ENCODE measurements at places on chromosomes 13 and 19. TPM values are rescaled to one million over a fixed set of nuclear protein-coding genes. Genes with fewer than 3 reads are reported as not detected.
A peak's percentile ranks its signal among the peaks of the same experiment; 100 is the strongest.

The TEX101 gene
- not detected for total RNA-seq

The FLT1 gene
- total RNA-seq = 5.3 TPM

The SRRM5 gene
- 0.06 TPM for total RNA-seq

The CCDC9 gene
- 67.3 TPM for total RNA-seq

The STRN4 gene
- total RNA-seq = 26.4 TPM

The SYT5 gene
- total RNA-seq = 1.2 TPM

The OR7C1 gene
- not detected for total RNA-seq

The ZNF83 gene
- total RNA-seq = 13.7 TPM

The LYPD3 gene
- total RNA-seq = 0.53 TPM

DNA sequence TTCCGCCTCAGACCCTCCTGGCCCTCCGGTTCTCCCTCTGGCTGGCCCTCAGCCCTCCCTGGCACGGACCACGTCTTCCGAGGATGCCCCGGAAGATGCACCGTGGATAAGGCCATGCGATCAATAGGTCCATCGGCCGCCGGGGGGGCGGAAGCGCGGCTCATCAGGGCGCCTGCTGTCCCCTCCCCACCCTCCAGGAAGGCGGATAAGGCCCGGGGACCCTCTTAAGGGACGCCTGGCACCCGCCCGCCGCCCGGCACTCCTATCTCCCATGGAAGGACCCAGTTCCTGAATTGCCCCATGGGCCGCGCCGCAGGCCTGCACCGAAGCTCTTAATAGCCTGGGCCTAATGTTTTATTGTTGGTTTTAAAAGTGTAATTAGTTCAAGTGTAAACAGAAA lies 46.2 kb upstream of the TCF3 start:
- no peaks in the 10 kb centered on the region for H3K4me1 ChIP-seq
- H3K4me3 ChIP-seq = no peak overlapping the region
- no peaks in the 10 kb centered on the region for H3K27me3 ChIP-seq
- no peak overlapping the region for H3K27ac ChIP-seq

- H3K27me3 ChIP-seq = no peaks in the 10 kb centered on the region
- H3K36me3 ChIP-seq = no peaks in the 10 kb centered on the region
- H3K27ac ChIP-seq = no peak overlapping the region
- H3K4me3 ChIP-seq = no peak overlapping the region
- no peak for DNase-seq
- H3K4me1 ChIP-seq = no peaks in the 10 kb centered on the region
These were observed 435.0 kb upstream of the KLF12 start for GRCh38 chr13:74569251-74569650.

GRCh38 chr19:588093-588740 lies 1.5 kb upstream of the HCN2 start:
- H3K27ac ChIP-seq = no peak overlapping the region
- H3K36me3 ChIP-seq = peaks cover 1% of the 10 kb centered on the region
- DNase-seq = peak; percentile 30
- H3K4me1 ChIP-seq = peaks cover 3% of the 10 kb centered on the region

- no peaks in the 10 kb centered on the region for H3K27me3 ChIP-seq
- no peak overlapping the region for H3K4me3 ChIP-seq
- DNase-seq = peak; percentile 12
- no peaks in the 10 kb centered on the region for H3K36me3 ChIP-seq
These were observed 14.2 kb downstream of the KCNC3 start for GRCh38 chr19:50314724-50315708.

DNA sequence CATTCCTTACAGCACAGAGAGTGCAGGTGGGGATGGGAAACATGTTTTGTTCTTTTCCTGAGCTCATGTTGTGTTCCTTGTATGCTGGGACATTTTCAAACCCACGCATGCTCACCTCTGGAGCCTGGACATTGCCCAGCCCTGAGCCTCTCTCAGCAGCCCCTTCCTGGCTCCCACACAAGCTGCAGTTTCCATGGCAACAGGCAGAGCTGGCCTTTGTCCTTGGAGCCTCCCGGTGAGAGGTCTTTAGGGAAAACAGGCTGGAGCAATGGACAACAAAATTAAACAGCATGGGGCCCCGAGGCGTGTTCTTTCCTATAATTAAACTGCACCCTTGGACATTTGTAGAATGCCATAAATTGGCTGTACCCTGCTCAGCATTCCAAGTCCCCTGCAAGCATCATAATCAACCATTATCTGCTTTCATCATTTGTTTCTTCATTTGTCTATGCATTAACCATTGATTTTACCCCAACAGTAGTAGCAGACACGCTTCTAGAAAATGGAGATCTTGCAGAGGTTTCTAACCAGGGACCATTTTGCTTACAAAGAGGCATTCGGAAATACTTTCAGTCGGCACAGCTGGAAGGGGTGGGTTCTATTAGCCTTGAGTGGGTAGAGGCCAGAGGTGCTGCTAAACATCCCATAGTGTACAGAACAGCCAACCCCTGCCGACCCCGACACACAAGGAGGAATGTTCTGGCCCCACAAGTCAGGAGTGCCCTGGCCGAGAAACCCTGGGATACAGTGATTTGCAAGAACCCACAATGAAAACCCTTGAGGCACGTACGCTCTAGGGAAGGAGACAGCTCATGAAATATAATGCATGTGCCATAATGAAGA lies 133.4 kb upstream of the PEG3 start:
- DNase-seq = no peak
- no peaks in the 10 kb centered on the region for H3K36me3 ChIP-seq
- H3K27ac ChIP-seq = no peak overlapping the region

DNA sequence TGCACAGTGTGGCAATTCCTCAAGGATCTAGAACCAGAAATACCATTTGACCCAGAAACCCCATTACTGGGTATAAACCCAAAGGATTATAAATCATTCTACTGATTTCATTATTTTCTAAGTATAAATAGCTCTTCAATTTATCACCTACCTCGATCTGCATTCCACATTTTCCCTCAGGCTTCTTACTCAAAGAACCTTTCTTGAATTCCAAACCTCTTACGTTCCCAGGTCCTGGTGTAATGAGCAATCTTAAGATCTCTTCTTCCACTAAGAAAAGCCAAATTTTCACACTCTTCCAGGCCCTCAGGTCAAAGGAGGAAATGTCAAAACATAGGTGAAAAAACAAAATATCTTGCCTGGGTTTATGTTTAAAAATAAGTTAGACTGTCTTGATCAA lies 237.3 kb upstream of the GPC6 start:
- no peak for DNase-seq
- no peaks in the 10 kb centered on the region for H3K36me3 ChIP-seq
- no peaks in the 10 kb centered on the region for H3K4me1 ChIP-seq

- no peaks in the 10 kb centered on the region for H3K36me3 ChIP-seq
- H3K27me3 ChIP-seq = no peaks in the 10 kb centered on the region
- no peak overlapping the region for H3K4me3 ChIP-seq
- H3K27ac ChIP-seq = no peak overlapping the region
- DNase-seq = no peak
These were observed 19.6 kb downstream of the TMEM150B start for GRCh38 chr19:55305491-55305890.

DNA sequence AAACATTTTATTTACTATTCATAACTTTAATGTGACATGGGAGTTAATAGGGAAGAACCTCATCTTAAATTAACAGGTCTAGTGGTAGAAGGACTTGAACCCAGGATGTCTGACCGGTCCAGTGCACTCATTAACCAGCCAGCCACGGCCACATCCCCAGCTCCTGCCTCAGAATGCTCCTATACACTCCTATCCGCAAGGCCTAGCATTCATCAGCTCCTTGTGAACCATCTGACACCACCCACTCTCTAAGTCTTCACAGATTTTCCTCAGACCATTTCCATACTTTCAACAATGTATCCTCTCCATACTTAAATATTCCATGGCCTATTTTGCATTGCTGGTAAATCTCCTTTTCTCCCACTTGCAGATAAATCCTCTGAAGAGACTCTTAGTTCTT lies 98.3 kb downstream of the KLF12 start:
- no peaks in the 10 kb centered on the region for H3K36me3 ChIP-seq
- no peaks in the 10 kb centered on the region for H3K27me3 ChIP-seq

- no peak for DNase-seq
- H3K27me3 ChIP-seq = no peaks in the 10 kb centered on the region
- H3K4me1 ChIP-seq = no peaks in the 10 kb centered on the region
- no peak overlapping the region for H3K4me3 ChIP-seq
These were observed 21.2 kb upstream of the MYDGF start for GRCh38 chr19:4691373-4691772.

DNA sequence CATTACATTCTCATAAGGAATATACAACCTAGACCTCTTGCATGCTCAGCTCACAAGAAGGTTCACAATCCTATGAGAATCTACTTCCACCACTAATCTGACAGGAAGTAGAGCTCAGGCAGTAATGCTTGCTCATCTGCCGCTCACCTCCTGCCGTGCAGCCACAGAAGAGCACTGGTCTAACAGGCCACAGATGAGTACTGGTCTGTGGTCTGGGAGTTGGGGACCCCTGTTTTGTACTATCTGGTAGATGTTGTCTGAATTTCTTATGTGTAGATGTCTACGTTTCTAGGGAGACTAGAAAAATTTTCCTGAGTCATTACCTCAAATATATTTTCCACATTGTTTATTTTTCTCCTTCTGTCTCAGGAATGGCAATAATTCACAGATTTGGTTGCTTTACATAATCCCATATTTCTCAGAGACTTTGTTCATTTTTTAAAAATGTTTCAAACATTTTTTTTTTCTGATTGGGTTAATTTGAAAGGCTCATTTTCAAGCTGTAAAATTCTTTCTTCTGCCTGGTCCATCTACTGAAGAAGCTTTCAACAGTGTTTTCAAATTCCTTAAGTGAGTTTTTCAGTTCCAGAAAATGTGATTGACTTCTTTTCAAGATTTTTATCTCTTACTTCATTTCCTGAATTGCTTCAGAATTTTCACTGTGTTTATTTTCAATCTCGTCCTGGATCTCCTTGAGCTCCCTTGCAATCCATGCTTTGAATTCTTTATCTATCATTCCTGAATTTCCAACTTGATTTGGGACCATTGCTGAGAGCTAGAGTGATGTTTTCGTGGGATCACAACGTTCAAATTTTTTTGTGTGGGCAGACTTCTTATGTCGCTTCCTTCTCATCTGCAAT lies 1322.2 kb downstream of the PCDH9 start:
- H3K4me3 ChIP-seq = no peak overlapping the region
- H3K27me3 ChIP-seq = no peaks in the 10 kb centered on the region
- H3K36me3 ChIP-seq = no peaks in the 10 kb centered on the region
- H3K27ac ChIP-seq = no peak overlapping the region
- DNase-seq = no peak

DNA sequence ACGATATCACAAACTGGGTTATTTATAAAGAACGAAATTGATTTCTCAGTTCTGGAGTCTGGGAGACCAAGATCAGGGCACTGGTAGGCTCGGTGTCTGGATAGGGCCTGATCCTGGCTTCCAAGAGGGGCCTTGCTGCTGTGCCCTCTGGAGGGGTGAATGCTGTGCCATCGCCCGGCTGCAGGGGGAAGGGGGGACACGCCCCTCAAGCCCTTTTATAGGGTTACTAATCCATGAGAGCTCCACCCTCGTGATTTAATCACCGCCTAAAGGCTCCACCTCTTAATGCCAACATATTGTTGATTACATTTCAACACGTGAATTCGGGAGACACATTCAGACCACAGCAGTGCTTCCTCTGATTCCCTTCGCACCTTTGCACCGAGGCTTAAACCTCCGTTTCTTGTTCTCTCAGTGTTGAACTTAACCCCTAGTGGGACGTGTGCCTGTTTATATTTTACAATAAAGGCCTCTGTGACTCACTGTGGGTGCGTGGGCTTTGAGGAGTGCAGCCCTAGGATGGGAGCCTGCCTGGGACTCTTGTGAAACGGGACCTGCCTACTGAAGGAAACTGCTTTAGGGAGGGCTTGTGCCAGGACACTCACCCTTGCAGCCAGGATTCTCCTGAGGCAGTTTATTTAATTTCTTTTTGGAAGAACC lies 52.4 kb upstream of the SPATA13 start:
- no peaks in the 10 kb centered on the region for H3K36me3 ChIP-seq
- H3K4me1 ChIP-seq = peaks cover 10% of the 10 kb centered on the region
- no peak overlapping the region for H3K27ac ChIP-seq
- H3K27me3 ChIP-seq = no peaks in the 10 kb centered on the region

DNA sequence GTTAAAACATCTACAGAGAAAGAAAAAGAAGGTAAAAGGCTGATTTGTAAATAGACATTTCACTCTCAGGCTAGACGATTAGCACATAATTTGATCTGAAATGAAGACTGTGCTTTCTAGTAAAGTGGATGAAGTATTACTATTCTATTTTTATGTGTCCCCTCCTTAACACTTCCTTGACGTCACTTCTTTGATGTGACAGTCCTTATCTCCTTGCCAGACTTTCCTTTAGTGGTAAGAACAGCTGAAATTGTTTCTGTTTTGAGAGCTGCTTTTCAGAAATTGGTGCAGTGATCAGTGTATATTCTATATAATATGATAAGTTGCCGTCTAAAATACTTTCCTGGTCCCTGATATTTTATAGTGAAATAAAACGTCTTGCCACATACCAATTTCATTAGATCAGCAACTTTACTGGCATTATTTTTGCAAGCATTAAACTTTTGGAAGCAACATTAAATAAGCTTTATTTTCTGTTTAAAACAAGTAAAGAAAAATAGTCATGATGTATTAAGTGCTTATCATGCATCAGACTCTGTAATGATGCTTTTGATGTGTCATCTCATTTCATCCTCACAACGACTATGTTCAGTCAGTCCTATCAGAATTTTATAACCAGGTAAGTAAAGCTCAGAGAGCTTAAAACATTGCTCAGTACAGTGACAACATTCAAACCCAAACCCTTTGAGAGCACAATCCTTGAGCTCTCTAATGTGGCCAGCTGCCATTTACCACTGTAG lies 210.3 kb upstream of the PCDH9 start:
- H3K4me3 ChIP-seq = no peak overlapping the region
- no peaks in the 10 kb centered on the region for H3K4me1 ChIP-seq
- no peak overlapping the region for H3K27ac ChIP-seq
- DNase-seq = no peak
- no peaks in the 10 kb centered on the region for H3K36me3 ChIP-seq

- H3K27ac ChIP-seq = peak overlapping the region; percentile 55
- H3K4me1 ChIP-seq = no peaks in the 10 kb centered on the region
- no peaks in the 10 kb centered on the region for H3K27me3 ChIP-seq
- H3K4me3 ChIP-seq = peak overlapping the region; percentile 72
These were observed 43.0 kb upstream of the HNRNPA1L2 start for GRCh38 chr13:52599037-52599847.

- no peaks in the 10 kb centered on the region for H3K36me3 ChIP-seq
- no peak overlapping the region for H3K4me3 ChIP-seq
- no peak for DNase-seq
These were observed 2.9 kb downstream of the NUMBL start for GRCh38 chr19:40687525-40688016.

DNA sequence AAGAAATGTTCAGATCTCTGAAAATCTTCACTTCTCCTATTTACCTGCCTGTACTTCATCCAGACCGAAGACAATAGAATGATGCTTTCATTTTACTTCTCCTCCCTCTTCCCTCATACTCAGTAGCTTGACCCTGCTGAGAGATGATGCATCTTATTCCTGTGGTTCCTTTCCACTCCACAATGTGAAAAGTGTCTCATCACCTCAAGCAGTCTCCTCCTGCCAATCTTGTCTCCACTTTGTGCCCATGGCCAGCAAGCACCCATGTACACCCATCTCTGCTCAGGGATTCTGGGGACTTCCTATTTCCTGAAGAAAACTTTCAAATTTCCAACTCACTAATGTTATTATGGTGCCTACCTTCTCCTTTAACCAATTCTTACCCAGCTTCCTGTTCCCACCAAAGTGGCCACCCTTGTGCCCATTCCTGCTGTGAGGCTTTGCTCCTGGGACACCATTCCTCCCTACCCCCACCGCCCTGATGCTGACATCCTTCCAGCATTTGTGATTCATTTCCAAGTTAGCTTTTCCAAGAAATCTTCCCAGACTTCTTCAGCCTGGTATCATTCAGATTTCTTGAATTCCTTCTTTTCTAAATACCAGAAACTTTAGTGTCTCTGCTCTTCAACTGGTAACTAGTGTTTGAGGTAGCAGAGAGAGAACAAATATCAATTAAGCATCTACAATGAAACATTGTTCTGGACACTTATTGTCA lies 212.5 kb downstream of the POSTN start:
- DNase-seq = no peak
- H3K36me3 ChIP-seq = no peaks in the 10 kb centered on the region
- H3K27me3 ChIP-seq = no peaks in the 10 kb centered on the region
- no peak overlapping the region for H3K4me3 ChIP-seq
- H3K27ac ChIP-seq = no peak overlapping the region

Data from pancreas (tissue), 10 donors.